ENCODE measurements at places on chromosomes 3 and 15.

- DNase-seq, result no peak
These were observed 36.0 kb downstream of the DNAJB8 start for GRCh38 chr3:128430731-128431130.

DNA sequence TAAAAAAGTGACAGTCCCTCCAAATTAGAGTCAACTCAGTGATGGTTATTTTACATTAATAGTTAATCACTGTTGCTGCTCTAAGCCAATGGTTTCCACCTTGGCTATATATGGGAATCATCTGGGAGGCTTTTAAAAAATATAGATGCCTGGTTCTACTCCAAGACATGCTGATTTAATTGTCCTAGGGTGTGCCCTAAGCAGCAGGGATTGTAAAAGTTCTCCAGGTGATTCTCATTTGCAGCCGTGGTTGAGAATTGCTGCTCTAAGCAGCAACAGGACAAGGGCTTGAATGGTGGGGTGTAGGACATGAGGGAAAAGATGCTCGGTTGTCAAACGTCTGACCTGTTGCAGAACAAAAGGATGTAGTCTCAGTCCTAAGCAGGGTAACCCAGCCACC is 405.1 kb upstream of the MCTP2 start:
- no peak for DNase-seq

GRCh38 chr15:64105113-64105704 is 9.4 kb downstream of the SNX1 start:
- DNase-seq, result no peak

GRCh38 chr15:65828585-65828984 is 36.5 kb upstream of the DENND4A start:
- DNase-seq, result no peak

- DNase-seq, result no peak
These were observed 144.2 kb downstream of the ANO10 start for GRCh38 chr3:43477600-43477999.

- no peak for DNase-seq
These were observed 44.4 kb upstream of the SPRED1 start for GRCh38 chr15:38208206-38208605.

DNA sequence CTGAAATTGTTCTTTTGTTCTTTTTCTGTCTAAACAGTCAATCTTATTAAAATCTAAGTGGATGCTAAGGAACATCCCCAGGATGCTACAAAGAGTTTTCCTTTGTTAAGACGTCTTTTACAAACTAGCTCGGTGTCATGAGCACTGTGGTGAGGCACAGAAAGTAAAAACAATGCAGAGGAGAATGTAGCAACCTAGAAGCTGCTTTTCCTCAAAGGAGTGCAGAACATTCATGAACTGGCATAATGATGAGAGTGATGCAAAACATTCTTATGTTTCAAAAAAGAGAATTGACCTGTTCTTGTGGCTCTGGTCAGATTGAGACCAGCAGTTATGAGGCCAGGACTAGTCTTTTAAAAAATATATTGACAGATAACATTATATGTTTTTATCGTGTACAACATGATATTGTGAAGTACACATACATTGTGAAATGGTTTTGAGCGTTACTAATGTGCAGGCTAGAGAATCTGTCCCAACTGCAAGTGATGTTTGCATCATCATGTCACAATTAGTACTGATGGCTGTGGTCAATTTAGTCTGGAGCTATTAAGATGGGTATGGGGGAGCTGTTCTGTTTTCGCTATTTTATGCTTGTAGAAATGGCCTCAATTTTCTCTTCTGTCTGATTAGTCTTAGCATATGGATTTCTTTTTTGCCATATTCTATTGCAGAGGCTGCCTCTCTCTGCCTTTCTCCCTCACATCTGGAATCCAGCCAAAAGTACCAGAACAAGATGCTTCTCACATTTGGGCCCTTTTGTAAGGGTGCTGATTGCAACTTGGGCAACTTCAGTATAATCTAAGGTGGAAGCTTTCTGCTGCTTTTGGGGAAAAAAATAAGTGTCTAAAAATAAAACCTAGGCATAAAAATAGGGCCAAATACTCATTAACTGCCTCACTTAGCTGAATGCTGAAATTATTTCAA is 50.2 kb downstream of the HHLA2 start:
- DNase-seq, result no peak

DNA sequence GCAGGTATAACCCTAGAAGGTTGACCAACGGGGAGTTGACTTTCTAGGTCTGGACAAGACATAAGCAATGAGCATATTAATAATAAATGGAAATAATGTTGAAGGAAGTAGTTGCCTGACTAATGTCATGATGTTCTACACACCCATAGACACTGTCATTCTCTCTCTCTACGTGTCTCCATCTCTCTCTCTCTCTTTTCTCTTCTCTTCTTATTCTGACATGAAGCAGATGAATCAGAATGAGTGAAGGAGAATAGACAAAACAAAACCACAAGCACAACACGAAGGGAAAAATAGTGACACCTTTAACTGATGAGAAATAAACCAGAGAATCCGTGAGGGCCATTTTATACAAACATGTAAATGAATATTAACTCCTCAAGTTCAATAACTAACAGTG is 26.7 kb upstream of the CCDC80 start:
- no peak for DNase-seq

- DNase-seq, result no peak
These were observed 105.6 kb upstream of the BFSP2 start for GRCh38 chr3:133294253-133294652.

DNA sequence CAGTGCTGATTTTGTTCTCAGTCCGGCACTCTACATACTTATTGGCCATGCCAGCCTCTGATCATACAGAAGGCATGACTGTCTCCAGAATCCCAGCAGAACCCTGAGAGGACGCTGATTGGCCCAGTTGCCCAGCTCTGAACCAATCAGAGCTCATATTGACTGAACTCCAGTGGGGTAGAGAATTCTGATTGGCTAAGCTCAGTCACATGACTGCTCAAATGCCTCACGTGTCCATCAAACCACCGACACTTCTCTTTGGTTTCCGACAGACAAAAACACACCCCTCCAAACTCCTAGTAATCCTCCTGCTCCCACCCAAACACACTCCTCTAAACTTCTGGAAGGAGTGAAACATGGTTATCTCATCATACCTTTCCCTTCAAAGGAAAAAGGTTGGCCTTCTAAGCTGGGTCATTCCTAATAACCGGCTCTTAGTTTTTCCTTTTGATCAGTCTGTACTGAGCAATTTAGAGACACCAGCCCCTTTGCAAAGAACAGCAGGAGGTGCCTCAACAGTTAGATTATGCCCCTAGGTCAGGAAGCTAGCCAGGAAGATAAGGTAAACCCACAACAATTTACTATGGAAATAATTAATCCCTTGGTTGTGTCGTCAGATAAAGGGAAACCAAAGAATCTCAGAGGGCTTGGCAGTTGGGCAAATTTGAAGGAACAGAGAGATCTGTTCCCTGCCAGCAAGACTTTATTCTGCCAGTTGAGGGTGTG is 187.8 kb downstream of the TLE3 start:
- no peak for DNase-seq

DNA sequence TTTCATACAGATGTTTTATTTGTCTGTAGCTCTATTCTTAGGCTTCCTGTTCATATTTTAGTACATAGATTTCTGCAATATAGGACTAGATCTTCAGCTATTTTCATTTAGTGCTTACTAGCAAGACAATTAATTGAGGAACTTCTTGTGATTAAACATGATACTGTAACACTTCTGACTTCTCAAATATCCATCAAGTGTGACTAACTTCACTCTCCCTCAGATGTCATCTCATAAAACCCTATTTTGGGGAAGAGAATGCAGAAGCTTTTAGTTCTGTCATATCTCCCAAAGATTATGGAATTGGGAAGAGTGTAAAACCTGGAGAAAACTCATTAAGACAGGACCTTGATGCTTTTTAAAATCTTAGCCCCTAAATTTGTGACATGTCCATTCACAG is 28.6 kb upstream of the GOLIM4 start:
- no peak for DNase-seq

DNA sequence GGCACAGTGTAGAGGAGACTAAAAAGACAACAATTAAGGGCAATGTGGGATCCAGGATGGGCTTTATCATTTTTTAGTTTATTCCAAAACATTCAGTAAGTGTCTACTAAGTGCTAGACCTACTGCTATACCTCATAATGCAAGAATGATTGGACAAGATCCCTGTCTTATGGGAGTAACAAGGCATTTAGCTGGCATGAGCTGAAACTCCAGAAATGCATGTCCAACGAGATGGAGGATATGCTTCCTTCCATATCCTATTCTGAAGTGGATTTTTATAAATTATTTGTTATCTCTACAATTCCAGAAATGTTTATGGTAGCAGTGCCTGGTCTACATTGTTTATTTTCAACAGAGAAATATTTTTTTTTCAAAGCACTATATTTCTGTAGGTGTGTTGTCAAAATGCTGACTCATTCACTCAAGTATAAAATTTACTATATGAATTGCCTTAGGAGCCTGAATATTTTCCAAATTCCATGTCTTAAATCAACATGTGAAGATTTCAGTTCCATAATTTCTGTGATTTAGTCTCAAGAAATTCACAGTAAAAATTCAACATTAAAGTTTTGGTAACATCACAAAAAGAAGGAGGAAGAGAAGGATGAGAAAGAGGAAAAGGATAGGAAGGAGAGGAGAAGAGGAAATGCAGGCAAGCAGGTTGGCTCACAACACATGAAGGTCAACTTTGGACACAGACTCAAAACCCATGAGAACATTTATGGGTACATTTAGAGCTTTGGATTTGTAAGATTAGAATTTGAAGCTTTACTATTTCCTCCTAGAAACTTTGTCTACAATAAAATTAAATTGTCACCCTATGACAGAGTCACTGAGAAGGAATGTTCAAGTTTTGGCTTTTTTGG is 88.6 kb downstream of the P3H2 start:
- DNase-seq, result no peak

- no peak for DNase-seq
These were observed 1.4 kb downstream of the ETV5 start for GRCh38 chr3:186107215-186108105.

DNA sequence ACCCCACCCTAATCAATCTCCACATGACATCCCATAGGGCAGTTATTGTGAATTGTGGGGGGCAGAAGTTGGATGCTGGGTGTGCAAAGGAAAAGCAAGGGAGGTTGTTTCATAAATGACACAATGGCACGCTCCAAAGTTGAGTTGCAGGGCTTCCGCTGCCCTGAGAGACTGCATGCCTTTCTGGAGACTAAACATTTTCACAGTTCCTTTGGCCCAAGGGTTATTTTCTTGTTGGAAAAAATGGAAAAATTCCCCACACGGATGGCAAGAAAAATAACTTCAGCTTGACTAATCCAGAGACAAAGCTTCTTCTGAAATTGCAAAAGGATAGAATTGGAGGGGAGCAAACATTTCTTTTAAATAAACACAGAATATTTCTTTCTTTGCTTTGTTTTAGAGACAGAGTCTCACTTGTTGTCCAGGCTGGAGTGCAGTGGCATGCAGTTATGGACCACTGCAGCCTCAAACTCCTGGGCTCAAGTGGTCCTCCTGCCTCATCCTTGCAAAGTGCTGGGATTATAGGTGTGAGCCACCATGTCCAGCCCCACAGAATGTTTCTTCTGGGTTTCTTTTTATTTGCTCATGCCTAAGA is 19.1 kb upstream of the TPM1 start:
- no peak for DNase-seq

DNA sequence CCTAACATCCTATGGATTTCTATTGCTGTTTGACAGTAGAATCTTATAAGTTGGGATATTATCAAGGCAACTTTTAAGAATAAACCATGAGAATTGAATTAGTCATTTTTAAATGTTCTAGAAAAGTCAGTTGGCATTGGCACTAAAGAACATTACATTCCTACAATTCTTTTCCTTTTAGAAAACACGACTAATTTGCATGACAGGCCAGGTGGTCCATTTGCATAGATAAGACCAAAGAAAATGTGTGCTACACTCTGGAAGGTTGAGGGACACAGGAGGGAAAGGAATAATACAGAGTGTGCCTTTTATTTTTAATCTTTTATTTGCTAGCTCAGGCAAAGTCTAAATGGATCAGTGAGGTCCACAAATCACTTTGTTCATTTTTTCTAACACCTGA is 962.3 kb downstream of the EPHA3 start:
- DNase-seq, result no peak

DNA sequence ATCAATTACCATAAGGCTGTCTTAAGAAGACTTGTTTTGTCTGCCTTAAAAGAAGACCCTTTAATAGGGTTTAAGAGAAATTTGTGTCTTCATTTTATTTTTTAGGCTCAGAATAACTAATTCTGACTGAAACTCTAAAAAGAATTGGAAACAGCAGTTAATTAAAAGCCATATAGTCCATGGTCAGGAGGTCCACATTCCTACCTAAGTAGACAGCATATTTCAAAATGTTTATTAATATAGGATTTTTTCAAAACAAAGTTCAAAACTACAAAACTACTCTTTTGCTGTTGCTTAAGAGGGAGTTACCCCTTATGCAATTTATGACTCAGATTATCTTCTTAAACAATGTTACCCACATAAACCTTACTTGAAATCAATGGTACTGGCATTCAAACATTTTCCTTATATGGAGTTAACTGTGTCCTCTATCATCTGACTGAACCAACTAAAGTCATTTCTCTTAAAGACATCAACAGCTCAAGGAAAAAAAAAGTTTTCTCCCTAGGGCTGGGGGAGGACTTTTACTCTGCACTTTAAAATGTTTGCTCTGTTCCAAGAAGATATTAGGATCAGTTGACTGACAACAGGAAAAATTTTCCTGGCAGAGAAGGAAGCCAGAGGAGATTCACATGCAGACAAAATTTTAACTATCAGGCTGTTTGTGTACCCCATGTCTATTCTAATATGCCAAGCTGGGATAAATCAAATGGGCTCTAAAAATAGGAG is 56.8 kb upstream of the NANOGP8 start:
- DNase-seq, result no peak

- no peak for DNase-seq
These were observed 17.1 kb downstream of the P2RY12 start for GRCh38 chr3:151367448-151367847.

- DNase-seq, result no peak
These were observed 14.0 kb downstream of the AAGAB start for GRCh38 chr15:67240235-67241131.

- DNase-seq, result no peak
These were observed 17.6 kb downstream of the VGLL4 start for GRCh38 chr3:11626084-11626463.

DNA sequence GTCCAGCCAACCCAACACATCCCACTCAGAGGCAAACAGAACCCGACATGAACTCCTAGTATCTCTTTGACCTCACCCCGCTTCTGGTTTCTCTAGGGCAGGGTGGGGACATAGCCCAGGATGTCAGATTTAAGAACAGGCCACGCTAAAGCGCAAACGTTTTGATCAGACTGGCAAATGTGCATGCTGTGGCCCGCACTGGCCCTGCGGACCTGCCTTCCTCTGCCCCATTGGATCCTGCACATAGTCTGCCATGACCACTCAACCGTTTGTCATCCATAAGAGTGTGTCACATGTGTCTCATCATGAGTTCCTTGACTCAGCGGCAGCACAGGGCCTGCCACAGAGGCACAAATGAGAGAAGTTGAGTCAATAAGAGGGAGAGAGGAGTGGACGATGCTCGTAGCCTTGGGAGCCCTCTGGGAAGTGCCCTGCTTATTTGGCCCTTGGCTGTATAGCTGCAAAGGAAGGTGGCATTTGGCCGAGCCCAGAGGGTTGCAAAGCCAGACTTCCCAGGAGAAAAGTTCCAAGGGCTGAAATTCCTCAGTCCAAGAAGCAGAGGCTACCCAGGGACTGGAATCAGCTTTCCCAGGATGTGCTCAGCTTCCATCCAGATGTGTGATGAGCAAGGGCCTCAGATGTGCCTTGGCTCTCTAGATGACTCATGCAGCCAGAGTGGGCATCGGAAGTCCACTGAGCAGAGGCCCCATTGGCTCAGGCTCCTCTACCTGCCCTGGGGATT is 55.5 kb upstream of the SLCO2A1 start:
- no peak for DNase-seq
